ENCODE measurements at places on chromosomes 13 and 19.
A peak's percentile ranks its signal among the peaks of the same experiment; 100 is the strongest.

DNA sequence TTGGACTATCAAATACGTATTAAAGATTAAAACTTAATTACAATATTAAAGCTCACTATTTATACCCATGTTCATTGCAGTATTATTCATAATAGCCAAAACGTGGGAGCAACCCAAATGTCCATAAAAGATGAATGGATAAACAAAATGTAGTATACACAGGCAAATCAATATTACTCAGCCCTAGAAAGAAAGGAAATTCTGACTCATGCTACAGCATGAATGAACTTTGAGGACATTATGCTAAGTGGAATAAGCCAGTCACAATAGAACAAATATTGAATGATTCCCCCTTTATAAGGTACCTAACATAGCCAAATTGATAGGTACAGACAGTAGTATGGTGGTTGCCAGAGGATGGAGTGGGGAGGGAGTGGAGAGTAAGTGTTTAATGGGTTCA is 457.3 kb downstream of the FGF14 start:
- no peak for DNase-seq

GRCh38 chr19:40642051-40642706 is 41.0 kb downstream of the LTBP4 start:
- DNase-seq: no peak

DNA sequence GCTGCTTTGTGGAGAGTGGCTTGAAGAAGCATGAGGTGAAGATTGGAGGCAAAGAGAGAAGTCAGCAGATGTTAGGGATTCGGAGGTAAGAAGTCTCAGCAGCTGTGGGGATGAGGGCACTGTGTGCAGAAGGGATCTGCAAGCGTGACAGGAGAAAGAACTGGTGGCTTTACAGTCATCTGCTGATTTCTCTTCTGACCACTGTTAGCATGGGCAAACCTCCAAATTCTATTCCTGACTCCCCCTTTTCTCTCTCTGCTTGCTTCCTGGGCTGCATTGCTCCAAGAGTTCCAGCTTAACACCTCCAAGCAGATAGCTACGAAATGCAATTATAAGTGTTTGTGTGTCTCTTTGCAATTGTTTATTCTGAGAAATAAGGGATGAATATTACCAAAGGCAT is 159.6 kb downstream of the GGACT start:
- no peak for DNase-seq

- DNase-seq: no peak
Measured at GRCh38 chr13:97423300-97424045, 10.5 kb upstream of the RAP2A start.

DNA sequence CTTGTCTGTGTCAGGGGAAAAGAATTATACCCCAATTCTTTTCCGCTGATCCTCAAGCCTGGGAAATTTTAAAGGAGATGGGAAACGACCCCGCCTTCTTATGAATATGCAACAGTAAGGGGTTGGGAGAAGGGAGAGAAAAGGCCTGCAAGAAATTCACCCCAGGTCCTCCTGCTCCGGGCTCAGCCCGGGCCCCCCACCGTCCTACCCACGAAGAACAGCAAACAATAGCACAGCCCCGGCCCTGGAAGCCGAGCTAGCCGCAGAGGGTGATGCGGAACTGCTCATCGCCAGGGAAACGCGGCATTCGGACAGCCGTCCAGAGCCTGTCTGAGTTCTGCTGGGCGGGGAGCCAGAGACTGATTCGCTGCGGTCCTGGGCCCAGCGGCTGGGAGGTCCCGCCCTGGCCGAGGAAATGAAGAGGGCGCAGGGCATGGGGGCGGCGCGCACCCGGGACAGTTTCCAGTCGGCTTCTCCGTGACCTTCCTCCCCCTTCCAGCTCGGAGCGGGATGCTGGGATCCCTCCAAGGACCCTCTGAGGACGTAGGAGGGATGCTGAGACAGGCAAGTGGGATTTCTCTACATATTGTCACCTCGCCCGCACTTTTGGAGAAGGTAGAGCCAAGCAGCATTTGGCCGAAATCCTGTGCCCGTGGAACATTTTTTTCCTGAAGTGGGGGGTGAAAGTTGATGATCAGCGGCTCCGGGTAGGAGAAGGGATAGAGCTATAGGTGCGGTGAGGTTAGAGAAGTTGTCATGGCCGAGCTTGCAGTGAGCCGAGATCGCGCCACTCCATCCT is 82.3 kb upstream of the C1QTNF9B start:
- DNase-seq: peak; percentile 64

GRCh38 chr13:112234131-112234875 is 141.9 kb upstream of the SPACA7 start:
- no peak for DNase-seq

- no peak for DNase-seq
Measured at GRCh38 chr13:59332966-59333365, 830.8 kb downstream of the DIAPH3 start.

DNA sequence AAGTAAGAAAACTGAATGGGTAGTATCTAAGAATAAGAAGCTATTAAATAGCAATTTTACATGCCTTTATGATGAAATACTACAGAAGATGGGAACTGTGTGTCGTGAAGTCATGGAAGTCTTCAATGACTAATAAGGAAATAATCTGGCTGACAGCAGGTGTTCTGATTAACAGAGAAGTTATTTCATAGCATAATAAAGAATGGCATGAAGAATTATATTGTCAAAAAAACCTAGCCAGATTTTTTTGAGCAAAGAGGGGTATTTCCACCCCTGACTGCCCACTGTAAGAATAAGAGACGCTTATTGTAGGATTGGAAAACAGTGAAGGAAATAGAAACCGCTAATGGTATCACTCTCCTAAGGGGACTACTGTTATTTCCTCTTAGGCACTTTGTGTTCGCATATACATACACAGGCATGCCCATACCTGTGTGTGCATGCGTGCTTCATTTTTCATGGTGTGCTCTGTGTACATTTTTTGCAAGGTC is 318.8 kb downstream of the SHISA2 start:
- DNase-seq: no peak

GRCh38 chr19:35318679-35319448 is 10.1 kb upstream of the CD22 start:
- DNase-seq: no peak

DNA sequence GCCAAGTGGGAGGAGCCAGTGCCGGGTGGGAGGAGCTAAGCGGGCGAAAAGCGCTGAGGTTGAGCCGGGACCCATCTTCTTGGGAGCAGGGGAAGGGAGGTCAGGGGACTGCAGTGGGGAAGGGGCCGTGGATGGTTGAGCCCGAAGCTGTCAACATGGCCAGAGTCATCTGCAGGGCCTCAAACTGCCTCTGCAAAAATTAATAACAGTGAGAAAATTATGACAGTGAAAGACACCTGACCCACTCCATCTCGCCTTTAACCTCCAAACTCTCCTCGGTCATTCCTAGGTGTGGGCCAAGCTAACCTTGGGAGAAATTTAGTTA is 30.1 kb downstream of the ZNF557 start:
- DNase-seq: no peak

DNA sequence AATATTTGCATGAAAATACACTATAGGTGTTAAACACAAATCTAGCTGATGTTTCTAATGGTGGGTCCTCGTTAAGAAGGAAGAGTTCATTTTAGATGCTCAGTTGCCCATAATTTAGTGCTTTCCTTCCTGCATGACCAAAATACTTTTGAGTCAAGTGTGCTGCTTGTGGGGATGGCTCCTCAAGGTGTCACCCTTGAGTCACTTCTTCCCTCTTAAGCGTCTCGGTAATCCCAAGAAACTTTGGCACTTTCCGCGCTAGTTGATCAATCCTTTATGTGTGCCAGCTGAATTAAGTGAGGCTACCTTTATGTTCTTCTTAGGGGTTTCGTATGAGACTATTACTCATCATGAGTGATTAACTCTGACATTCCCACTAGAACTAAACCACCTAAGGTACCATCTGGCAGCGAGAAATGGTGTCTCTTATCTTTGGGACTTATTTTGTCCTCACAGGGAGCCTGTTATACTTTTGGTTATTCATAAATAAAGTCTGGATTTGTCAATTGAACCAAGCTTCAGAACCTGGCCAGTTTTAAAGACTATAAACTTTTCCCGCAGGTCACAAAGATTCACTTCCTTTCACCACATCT is 106.8 kb downstream of the NHLRC3 start:
- peak; percentile 11 for DNase-seq

DNA sequence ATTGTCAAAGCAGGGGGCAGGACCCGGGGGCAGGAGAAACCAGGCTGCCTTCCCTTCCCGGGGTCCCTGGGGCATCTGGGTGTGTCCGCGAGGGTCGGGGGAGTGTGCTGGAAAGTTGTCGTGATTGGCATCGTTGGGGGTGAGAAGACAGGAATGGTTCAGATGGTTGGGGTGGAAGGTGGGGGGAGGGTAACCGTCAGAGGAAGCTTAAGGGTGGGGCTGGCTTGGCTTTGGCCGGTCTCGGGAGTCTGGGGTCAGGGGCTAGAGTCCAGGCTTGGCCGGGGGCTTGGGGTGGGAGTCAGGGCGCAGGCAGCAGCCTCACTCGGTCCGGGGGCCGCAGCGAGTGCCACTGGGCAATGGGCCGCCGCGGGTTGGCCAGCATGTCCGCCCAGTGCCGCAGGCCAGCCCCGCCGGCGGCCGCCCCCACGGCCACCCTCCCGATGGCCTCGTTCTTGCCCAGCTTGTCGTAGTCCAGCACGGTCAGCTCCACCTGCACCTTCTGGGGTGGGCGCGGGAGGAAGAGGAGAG is 6.8 kb upstream of the DNAAF3 start:
- no peak for DNase-seq

DNA sequence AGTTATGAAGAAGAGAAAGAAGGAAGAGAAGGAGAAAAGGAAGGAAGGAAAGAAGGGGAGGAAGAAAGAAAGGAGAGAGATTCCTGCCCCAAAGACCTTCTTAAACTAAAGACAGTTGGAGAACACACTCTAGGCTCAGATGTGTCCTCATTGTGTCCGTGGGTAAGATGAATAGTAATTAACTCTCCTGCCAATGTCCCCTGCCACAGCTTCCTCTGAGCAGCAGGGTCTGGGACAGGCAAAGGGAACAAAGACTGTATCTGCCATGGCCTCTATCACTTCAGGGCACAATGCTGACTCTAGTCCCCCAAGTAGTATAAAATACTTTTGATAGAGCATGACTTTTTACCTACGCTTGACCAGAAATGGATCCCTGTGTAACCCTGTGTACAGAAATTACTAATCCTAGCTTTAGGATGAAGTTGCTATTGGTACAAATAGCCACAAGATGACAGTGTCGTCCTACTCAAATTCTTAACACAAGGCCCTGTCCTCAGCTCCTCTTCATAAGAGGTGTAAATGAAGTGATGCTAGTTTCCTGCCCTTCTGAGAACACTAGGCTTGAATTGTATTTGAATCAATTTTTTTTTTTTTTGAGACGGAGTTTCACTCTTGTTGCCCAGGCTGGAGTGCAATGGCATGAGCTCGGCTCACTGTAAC is 186.2 kb upstream of the GPR12 start:
- peak; percentile 53 for DNase-seq

- no peak for DNase-seq
Measured at GRCh38 chr13:51097353-51098043, 13.6 kb downstream of the C13orf42 start.

DNA sequence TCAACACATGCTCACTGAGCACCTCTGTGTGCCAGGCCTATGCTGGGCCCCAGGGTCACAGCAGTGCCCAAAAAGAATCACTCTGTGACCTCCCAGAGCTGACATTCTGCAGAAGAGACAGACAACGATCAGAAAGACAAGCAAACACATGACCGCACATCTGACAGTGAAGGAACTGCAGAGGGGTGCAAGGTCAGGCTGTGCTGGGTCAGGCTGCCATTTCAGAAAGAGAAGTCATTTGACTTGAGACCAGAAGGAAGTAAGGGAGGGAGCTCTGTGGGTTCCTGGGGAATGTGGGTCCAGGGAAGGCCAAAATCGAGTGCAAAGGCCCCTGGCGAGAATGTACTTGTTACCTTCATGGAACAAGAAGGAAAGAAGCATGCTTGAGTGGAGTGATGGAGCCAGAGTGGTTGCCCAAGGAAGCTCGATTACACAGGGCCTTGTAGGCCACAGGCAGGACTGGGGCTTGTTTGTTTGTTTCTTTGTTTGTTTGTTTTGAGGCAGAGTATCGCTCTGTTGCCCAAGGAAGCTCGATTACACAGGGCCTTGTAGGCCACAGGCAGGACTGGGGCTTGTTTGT is 11.4 kb upstream of the CD22 start:
- DNase-seq: no peak

DNA sequence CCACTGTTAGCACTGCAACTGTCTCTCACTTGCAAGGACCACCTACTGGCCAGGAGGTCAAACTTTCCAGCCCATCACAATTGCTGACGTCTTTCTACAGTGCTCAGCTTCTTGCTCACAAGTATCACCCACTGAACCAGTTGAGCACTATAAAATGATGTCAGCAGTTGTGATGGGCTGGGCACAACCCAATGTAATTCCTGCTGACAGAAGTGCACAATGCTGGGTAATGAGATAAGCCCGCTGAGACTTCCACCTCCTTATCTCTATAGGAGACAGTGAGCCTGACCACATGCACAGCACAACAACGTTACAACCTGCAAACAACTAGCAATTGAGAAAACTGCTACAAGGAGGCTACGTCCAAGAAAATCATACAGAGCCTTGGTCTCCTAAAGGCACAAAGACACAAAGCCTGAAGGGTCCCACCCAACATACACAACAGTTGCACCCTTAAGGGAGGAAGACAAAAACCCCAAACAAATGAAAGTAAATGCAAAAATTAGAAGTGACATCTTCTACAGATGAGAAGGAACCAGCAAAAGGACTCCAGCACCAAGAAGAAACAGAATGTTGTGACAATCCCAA is 273.2 kb downstream of the LIG4 start:
- DNase-seq: no peak

Measured in HuH-7 (cell line).